ENCODE measurements at places on chromosomes 16 and 17.

- DNase-seq: no peak
Observed at GRCh38 chr16:51565184-51565583, 414.1 kb upstream of the SALL1 start.

GRCh38 chr17:65170839-65171238 lies 33.7 kb downstream of the RGS9 start:
- DNase-seq: peak; percentile 76

DNA sequence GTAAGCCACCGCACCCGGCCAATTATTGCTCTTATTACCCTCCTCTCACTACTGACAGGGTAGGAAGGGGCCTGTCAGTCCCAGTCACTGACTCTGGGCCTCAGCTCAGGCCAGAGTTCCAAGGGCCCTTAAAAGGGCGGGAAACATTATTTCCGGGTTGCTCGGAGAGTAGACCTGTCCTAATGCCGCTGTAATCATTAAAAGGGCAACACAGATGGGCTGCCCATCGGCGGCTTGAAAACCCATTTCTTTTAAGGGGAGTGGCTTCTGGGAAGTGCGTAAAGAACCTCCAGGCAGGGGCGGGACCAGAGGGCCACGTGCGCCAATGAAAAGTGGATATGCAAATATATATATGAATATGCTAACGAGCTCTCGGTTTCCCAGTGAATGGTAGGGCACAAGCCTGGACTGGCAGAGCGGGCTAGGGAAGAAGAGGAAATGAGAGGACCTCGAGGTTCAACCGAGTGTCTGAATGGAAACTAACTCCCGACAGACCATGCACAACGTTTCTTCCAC lies 26.6 kb downstream of the PIPOX start:
- no peak for DNase-seq

DNA sequence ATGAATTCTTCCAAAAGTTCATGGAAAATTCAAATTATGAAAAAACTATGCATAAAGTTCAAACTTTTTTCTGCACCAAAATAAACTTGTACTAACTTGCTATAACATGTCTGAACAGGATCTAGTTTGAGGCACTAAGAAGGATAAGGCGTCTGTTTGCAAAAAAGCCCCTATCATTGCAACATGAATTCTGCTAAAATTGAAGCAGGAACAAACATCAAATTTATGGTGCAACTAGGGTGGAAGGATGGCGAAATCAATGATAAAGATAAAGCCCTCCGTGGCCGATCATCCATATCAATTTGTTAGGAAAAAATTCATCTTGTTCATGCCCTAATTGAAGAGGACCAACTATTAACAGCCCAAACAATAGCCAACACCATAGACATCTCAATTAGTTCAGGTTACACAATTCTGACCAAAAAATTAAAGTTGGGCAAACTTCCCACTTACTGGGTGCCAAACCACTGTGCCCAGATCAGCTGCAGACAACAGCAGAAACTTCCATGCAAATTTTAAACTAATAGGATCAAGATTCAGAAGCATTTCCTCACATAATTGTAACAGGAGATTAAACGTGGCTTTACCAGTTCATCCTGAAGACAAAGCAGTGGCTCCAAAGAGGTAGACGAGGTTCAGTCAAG lies 12.9 kb downstream of the IL21R start:
- DNase-seq: no peak

- no peak for DNase-seq
Observed at GRCh38 chr16:57769541-57770145, 32.6 kb downstream of the KIFC3 start.

GRCh38 chr17:82794781-82795482 lies 43.1 kb downstream of the TBCD start:
- DNase-seq: no peak

DNA sequence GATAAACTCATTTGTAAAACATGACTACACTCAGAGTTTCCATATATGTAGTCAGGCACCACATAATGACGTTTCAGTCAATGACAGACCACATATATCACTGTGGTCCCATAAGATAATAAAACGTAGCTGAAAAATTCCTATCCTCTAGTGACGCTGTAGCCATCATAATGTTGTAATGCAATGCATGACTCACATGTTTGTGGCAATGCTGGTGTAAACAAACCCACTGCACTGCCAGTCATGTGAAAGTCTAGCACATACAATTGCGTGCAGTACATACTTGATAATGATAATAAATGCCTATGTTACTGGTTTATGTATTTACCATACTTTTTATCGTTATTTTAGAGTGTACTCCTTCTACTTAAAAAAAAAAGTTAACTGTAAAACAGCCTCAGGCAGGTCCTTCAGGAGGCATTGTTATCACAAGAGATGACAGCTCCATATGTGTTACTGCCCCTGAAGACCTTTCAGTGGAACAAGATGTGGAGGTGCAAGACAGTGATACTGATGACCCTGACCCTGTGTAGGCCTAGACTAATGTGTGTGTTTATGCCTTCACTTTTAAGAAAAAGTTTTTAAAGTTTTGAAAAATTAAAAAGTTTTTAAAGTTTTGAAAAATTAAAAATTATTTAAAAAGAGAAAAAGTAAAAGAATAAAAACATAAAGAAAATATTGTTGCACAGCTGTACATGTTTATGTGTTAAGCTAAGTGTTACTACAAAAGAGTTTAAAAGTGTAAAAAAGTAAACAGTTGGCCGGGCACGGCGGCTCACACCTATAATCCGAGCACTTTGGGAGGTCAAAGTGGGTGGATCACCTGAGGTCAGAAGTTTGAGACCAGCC lies 9.0 kb downstream of the STAT5B start:
- DNase-seq: no peak

DNA sequence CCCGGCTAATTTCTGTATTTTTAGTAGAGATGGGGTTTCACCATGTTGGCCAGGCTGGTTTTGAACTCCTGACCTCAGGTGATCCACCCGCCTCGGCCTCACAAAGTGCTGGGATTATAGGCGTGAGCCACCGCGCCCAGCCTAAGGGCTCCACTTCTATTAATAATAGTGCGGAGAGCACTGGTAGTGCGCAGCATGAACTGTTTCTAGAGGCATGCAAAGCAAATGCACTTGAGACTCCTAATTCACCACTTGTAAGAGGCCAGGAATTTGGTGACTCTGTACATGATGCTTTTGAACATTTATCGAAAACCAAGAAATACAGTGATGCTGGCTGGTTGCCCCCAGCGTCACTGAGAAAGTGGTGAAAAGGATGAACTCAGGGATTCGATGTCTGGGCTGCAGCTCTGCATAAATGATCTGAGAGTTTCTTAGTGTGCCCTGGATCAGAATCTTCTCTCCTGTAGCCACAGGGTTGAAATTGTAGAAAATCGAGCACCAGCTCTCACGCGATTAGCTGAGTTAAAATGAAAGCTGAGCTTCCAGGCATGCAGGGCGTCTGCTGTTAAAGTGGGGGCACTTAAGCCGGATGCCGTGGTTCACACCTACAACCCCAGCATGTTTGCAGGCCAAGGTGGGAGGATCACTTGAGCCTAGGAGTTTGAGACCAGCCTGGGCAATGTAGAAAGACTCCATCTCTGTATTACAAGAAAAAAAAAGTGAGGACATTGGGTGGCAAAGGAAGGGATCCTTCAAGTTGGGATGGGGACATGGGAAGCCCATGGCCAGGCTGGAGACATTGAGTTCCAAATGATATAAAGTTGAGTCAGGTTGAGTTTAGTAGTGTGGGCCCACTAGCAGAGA lies 4.8 kb downstream of the RNF213 start:
- no peak for DNase-seq

- no peak for DNase-seq
Observed at GRCh38 chr16:8611886-8612600, 9.5 kb upstream of the METTL22 start.

- no peak for DNase-seq
Observed at GRCh38 chr17:4717791-4718190, 7.4 kb downstream of the ARRB2 start.

DNA sequence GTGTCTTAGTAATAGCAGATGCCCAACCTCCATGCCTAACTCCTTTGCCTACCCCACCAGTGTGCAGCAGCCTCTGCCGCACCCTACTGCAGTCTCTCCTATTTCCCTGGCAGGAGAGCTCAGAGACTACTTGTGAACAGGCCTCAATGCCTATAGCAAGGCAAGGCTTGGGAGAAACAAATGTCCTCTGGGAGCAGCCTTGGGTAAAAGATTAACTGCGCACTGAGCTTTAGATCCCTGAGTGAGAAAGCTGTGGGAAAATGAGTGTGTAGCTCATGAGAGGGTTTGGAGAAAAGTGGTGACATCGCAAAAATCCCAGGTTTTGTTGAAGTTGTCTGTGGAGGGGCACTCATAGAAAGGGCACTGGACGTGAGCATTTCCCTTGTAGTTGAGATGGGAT lies 335.8 kb downstream of the WWOX start:
- no peak for DNase-seq

DNA sequence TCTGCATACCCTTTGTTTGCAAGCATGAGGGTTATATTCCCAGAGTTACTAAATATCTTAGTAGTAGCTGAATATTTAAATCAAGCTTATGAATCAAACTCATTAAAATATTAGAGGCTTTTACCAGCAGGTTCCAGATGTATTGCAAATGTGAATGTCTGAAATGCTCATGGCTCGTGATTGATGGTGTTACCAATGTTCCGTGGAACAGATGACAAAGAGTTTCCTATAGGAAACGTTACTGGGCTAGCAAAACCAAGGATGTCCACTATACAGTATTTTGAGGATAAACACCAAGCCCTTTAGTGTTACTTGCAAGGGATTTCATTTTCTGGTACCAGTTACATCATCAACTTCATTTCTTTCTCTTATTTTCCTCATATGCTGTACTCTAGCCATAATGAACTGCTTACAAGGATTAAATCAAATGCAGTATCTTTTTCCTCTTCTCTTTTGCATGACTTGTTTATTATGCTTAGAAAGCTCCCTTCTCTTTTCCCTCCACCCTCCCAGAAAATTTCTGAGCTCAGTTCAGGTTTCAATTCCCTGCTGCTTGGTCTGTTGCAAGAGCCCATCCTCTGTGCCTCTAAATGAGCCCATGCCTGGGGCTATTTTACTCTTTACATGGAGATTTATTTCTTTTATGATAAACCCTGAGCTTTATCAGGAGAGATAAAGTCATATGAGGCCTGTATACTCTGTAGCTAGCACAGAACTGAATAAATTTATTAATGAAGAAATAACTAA lies 1537.1 kb upstream of the GOT2 start:
- DNase-seq: no peak

GRCh38 chr17:850086-850850 lies 68.1 kb downstream of the MRM3 start:
- DNase-seq: no peak

- DNase-seq: no peak
Observed at GRCh38 chr16:11296706-11297491, 15.8 kb upstream of the PRM1 start.

- no peak for DNase-seq
Observed at GRCh38 chr17:40301315-40301714, 7.7 kb upstream of the RARA start.

DNA sequence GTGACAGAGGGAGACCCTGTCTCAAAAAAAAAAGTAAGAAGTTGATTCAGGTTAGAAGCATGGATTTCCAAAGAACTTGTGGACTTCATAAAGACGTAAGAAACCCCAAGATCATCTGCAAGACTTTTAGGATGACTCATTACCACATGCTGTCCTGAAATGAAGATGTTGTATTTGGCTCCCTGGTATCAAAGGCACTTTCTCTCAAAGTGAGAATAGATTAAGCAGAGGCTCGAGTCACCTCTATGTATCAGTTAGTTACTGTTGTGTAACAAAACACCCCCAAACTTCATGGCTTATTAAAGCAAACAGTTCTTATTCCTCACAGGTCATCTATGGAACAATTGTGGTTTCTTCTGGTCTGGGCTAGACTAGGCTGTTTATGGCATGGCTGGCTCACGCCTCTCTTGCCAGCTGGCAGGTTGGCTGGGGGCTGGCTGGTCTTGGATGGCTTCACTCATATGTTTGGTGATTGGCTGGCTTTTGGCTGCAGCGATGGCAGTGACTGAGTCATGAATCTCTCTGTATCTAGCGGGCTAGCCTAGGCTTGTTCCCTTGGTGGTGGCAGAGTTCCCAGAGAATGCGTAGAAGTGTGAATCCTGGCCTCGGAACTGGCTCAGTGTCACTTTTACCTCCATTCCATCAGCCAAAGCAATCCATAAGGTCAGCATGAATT lies 60.4 kb upstream of the MSI2 start:
- no peak for DNase-seq

DNA sequence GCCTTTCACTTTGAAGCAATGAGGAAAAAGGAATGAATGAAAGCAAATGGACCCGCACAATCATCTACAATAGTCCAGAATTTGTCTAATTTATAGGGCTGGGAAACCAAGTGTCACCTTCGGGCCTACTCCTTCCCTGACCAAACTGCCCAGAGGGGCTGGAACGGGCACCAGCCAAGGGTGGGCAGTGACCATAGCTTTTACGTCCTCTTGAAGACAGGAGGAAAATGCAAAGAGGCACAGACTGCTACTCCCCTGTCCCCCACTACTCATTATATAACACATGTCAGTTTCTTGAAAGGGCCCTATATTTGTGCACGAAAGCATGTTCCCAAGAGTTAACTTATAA lies 122.3 kb downstream of the ZFHX3 start:
- DNase-seq: no peak

DNA sequence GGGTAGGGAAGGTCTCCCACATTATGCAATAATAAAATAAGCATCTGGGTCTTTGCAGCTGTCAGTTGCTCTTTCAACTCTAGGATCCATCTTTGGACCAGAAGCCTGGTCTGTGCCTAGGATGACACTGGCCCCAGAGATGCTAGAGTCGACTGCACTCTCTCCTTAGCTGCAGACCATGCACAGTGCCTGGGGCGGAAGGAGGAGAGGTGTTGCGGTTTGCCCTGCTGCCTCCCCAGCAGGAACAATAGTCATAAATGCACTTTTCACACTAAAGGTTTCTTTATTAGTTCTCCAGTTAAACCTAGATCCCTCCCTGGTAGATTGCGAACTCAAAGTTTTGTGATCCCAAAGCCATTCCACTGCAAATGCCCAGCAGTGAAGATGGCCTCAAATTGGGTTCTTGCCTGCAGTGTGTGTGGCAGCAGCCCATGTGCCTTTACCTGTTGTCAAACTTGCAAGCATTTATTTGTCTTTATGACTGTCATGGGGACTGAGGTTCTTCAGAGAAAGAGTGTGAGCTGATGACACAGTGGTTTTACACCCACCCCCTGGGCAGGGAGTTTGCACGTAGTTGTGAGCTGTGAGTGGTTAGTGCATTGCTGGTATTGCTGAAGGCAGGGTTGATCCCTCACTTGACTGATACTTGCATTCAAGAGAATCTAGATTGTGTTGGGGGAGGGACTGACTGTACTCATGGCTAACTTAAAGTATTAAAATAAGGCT lies 10.3 kb downstream of the ATXN1L start:
- no peak for DNase-seq

Measured in NCI-H774 (cell line).